Vagina (tissue), 2 donors: ENCODE measurements at places on chromosomes 6 and 20.

DNA sequence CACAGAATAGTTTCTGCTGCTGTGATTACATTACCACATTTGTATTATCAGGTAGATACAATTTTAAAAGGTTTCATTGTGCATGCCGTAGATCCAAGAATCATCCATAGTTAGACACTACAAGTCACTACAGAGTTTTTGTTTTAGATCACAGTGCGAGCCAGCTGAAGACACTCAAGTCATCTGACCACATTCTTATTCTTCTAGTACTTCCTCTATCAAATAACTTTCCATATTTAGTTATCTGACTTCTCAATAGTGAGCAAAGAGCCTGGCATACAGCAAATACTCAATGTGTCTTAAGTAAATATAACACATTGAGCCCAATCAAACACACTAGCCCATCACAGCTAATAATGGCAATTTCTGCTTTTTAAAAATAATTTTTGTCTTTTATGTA lies 195.4 kb downstream of the ASCC3 start:
- DNase-seq: no peak

DNA sequence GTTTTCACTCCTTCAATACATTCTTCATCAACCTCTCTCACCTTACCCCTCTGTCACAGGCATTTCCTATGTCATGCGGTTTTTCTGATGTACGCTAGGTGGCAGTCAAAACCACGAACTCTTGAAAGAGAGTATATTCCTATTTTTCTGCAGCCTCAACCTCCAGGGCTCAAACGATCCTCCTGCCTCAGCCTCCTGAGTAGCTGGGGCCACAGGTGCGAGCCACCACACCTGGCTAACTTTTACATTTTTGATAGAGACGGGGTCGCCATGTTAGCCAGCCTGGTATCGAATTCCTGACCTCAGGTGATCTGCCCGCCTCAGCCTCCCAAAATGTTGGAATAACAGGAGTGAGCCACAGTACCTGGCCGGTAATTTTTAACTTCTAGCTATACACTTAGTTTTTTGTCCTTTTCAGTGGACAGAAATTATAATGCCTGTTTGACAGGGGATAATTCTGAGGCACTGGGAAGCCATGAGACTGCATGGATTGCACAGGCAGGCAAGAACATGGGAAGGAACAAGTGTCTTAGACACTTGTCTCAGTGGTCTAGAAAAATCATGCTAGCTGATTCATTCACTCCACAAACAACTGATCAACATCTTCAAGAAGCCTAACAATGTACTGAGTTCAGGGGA lies 22.5 kb upstream of the HFE start:
- no peak for DNase-seq

- no peak for DNase-seq
Measured at GRCh38 chr6:81547149-81547548, 205.3 kb downstream of the TENT5A start.

DNA sequence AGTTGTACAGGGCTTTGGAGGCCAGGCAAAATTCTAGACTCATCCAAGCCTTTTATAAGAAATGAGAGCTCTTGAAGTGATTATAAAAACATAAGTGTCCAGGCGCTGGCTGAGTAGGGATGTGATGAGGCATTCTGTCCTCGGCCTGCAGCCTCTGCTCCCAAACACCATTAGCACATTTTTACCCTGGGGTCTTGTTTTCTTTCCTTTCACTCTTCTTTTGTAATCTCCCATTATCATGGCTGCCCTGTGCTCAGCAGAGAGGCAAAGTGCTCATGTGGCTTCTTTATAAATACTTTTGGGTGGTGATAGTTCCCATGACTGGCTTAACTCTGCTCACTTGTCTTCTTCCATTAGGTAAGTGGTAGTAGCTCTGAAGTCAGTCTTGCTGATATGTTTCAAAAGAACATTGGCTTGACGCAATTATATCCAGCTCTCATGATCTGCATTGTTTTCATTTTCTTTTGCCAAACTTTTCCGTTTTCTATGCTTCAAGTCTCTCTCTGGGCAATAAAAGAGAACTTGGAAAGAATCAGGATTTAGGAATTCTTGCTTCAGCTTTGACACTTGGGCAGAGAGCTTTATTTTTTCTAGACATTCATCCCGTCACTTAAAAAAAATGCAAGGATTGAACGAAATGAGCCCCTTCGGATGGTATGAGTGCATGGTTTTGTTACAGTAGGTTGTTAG lies 61.1 kb downstream of the CAP2 start:
- peak; percentile 84 for DNase-seq

DNA sequence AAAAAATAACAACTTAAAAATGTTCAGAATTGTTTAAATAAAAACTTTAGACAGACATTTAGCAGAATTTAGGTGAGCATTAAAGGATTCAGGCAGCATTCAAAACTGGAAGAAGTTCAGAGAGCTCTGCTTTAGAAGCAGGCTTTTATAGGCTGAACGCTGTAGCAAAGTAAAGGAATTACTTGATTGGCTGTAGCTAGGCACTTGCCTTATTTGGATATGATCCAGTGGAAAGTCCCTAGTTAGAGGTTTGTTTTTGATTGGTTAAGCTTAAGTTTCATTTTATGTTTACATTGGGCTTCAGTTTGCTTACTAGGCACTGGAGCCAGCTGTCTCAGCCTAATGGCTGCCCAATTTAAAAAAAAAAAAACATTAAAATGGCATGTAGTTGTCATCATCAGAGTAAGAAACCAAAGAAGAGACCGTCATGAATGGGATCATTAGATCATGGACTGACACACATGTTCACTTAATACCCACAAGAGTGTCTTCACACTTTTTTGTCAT lies 65.1 kb downstream of the CBFA2T2 start:
- no peak for DNase-seq

- no peak for DNase-seq
Measured at GRCh38 chr20:13183005-13183404, 38.1 kb upstream of the ISM1 start.

- DNase-seq: no peak
Measured at GRCh38 chr6:140049251-140049650, 674.8 kb upstream of the CITED2 start.

GRCh38 chr6:52517502-52518278 lies 59.2 kb downstream of the TRAM2 start:
- DNase-seq: peak; percentile 95

GRCh38 chr20:4519534-4519933 lies 202.2 kb upstream of the PRND start:
- DNase-seq: no peak
